Effector CD8-positive, alpha-beta T cell (primary cell): ENCODE measurements at places on chromosomes 12 and 14.

DNA sequence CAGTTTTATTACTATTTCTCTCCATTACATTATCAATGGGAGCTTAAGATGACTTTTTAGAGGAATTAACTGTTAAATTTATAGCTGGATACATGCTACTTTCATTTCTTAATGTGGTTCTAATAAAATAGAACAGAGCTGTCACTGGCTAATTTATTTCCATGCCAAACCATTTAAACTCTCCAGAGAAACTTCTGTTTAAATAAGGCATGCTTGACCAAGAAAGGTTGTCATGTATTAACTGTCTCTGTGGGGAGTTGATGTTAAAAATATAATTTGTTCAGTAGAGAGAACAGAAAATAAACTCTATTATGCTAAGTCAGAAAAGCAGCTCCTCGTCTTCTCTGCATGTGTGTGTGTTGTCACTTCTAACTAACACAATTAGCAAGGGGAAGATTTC is 447.4 kb downstream of the SLC16A7 start:
- DNase-seq, result no peak

- DNase-seq, result no peak
Measured at GRCh38 chr14:65318636-65319506, 93.7 kb upstream of the FUT8 start.

DNA sequence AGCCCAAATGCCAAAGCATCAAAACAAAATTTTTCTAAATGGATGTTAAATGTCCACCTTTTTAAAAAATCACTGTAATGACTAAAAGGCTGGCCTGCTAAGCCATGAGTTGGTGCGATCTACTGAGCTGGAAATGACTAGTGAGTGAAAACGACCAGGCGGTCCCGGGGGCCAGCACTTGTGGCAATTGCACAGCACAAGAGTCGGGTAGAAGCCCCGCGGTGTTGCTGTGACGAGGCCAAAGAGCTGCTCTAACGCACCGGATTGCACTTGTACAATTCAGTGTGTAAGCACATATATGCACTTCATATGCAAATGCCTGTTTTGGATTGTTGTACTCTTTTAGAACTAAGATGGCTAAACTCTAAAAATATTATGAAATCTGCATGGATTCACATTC is 64.1 kb upstream of the DYNC1H1 start:
- DNase-seq, result no peak

- no peak for DNase-seq
Measured at GRCh38 chr14:37641117-37641516, 45.7 kb downstream of the TTC6 start.

DNA sequence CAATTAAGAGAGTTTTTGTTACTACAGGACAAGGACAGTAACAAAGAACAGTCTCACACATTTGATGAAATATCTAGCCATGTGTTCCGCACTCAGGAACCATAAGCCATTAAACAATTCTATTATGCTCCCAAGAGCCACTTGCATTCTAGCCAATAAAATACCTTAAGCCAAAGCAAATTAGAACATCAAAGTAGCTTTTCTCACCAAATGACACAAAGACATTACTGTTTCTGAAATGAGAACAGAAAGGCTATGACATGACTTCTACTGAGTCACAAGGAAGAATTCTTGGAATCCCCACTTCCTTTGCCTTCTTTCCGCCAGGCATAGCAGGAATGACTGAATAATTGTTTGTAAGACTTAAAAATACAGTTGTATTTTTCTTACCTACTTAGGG is 445.8 kb downstream of the ATP23 start:
- no peak for DNase-seq

- DNase-seq, result no peak
Measured at GRCh38 chr12:68042212-68042699, 53.0 kb downstream of the IFNG-AS1 start.

- no peak for DNase-seq
Measured at GRCh38 chr12:58161773-58162172, 220.4 kb downstream of the ATP23 start.

GRCh38 chr12:46164186-46164761 is 104.6 kb downstream of the SLC38A1 start:
- DNase-seq, result no peak

DNA sequence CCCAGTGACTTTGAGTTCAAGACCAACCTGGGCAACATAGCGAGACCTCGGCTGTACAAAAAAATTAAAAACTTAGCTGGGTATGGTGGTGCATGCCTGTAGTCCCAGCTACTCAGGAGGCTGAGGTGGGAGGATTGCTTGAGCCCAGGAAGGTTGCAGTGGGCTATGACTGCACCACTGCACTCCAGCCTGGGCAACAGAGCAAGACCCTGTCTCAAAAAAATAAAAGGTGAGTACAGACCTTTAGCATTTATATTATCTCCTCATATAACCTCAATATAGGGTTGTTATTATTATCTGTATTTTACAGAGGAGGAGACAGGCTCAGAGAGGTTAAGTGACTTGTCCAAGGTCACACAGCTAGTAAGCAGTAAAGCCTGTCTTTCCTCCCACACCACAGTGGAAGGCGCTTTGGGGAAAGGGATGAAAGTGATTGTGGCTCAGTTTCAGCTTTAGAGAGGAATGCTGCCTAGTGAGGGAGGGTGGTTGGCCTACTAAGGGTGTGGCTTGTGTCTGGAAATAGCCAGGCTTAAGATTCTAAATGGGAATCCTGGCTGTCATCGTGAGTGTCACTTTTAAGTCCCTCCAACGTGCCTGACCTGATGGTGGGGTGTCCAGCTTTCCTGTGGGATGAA is 7.2 kb downstream of the TPCN1 start:
- no peak for DNase-seq

DNA sequence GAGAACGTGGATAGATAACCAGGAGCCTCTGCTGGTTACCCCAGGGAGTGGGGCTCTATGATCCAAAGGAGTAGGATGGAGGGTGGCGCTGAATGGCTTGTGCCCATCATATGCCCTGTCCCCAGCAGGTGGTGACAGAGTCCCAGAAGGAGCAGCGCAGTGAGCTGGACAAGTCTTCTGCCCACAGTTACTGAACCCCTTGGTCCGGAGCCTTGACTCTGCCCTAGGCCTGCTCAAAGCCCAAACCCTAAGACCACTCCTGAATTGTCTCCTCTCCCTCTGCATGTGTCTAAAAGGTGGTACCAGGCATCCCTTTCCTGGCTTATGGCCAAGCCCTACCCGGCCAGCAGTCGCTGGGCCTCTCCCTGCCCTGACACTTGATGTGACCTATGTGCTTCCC is 3.2 kb downstream of the PRPH start:
- DNase-seq, result no peak

DNA sequence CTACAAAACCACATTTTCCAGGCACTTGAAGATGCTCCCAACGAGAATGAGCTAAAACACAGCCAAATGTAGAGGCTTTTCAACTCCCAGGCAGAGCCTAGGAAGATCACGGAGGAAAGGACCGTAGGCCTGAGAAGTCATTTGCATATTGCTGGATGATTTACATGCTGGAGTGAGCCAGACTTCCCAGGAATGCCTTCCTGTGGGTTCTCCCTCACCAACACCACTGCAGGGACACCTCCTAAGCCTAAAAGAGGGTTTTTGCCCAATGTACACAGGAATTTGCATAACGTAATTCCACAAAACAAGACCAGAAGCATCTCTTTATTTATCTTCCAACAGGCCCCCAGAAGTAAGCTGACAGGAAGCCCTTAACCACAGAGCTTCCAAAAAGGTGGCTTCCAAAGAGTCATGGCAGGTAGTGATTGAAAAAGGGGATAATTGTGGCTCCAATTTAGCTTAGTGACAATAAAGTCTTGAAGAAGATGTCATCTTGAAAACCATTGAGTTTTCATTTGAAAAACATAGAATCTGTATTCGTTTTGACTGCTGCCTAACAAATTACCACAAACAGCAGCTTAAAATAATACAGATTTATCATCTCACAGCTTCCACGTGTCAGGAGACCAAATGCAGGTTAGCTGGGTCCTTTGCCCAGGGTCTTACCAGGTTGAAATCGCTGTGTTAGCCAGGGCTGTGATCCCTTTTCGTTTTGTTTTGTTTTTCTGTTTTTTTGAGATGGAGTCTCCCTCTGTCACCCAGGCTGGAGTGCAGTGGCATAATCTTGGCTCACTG is 116.2 kb downstream of the EGLN3 start:
- DNase-seq, result no peak

DNA sequence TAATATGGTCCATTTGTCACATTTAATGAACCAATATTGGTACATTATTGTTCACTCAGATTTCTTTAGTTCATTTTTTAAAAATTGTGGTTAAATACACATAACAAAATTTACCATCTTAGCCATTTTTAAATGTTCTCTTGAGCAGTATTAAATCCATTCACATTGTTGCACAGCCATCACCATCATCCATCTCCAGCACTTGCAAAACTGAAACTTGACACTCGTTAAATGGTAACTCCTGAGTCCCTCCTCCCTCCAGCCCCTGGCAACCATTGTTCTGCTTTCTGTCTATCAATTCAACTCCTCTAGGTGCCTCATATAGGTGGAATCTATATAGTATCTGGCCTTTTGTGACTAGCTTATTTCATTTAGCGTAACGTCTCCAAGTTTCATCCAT is 86.4 kb downstream of the ACACB start:
- no peak for DNase-seq

- no peak for DNase-seq
Measured at GRCh38 chr12:71014180-71014785, 93.7 kb upstream of the PTPRR start.

GRCh38 chr14:33799705-33800570 is 150.9 kb downstream of the EGLN3 start:
- no peak for DNase-seq

- DNase-seq, result no peak
Measured at GRCh38 chr12:116284396-116284795, 6.9 kb upstream of the MED13L start.

- DNase-seq, result no peak
Measured at GRCh38 chr12:50151047-50151687, 16.0 kb downstream of the CERS5 start.

DNA sequence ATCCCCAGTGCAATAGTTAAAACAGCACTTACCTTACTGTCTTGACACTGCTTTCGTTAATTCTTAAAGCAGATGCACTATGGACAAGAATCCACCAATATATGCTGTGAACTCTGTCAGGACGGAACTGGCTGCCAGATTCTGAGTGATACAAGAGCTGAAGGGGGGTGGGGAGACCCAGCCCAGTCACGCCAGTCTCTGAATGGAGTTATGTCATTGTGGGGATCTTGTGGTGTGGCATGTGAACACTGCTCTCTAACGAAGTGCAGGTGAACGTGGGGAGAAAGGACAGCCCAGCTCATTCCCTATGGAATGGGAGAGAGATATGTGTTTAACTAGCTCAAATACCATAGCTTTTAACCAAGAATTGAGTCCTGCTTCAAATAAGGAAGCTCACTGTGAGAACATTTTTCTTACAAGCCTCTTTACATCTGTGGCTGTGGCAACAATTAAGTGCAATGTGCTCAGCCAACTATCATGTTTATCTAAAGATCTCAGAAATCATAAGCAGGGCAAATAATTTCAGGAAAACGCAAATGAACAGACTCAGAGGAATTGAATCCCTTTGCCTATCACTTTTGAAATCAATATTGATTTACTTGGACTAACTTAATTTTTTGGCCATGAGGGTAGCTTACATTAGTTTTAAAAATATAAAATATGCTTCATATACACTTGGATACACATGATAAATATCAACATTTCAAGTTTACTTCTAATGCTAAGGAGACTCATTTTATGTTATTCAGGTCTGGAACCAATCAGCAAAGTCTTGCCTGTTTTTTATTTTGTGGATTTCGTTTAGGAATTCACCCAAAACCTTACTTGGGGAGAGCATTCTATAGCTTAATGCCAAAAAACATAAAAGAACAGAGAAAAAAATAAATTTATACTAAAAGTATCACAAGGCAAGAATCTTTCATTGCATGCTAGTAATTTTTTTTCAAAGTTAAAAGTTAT is at the start of gene LUM:
Gene LUM, minus strand, starts transcription at position 129 of the 960 bp plus-strand sequence. CDS start 2,515 bp downstream, outside the sequence.
- no peak for DNase-seq

DNA sequence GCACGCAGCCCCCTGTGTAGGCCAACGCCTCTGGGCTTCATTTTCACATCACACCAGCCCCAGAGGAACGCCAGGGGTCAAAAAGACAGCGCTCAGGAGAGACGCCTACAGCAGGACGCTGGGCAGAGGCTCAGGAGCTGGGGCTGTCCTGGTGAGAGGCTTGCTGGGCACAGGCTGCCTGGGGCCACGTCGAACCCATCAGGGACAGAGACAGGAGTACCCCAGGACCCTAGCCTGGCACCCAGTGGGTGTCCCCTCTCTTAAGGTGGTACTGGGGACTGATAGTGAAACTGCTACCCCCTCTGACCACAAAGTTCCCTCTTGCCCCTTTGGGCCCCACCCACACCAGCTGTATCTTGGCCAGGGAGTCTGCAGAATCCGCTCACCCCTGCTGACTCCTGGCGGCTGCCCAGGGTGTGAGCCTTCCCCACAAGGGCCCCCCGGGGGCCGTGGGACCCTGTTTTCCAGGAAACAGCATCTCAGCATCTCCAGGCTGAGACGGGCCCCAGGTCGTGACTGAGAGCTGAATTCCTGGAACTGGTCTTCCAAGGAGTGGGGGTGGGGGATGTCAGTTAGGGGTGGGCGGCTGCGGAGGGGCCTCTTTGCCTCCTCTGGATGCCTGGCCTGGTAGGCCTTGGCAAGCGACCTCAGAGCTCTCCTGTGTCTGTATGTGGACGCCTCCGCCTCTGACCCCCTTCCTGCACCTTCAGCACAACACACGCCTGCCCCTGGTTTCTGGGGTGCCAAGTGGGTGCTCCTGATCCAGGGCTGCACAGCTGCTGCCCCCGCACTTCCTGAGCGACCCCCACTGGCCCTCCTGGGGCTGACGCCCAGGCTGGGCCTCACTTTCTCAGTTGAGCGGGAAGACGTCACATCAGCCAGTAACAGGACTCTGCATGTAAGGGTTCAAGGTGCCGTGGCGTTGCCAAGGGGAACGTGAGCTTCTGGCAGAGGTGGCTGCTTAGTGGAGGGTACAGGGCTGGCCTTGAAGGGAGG is 321.9 kb upstream of the RTL1 start:
- DNase-seq, result no peak

DNA sequence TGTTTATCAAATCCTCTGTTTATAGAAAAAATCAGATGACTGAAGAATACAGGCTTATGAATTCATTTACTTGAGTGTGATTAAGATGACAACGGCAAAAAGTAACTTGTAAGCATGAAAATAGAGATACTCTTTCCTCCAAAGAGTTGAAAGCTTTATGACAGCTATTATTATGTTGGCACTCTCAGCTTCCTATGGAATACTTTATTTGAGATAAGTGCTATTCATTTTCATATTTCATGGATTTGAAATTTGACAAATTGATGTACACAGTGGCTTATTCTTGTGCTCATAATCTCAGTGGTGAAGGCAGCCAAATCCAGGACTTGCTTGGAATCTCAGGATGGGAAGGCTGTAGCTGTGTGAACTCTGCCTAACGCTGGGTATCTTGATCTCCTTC is 991.6 kb downstream of the GALC start:
- no peak for DNase-seq

GRCh38 chr14:102645746-102646440 is 53.4 kb downstream of the RCOR1 start:
- no peak for DNase-seq

DNA sequence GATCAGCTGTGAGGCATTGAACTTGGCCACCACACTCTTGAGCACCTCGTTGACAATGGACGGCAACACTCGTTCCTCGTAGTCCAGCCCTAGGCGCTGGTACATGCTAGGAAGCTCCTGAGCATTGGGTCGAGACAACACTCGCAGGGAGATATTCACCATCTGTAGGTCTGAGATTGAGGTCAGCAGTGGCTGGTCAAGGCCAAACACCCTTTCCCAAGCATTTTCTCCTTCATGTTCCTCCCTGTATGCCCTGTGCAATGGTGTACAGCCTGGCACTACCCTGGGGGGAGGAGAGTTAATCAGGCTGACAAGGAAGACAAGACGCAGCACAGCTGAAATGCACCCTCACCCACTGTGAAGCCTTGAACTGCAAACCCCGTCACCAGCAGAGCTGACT is 2.0 kb downstream of the PHB2 start:
- DNase-seq, result no peak

GRCh38 chr14:62002642-62003041 is 240.4 kb downstream of the SNAPC1 start:
- DNase-seq, result no peak
